ENCODE measurements at places on chromosomes 5 and 9.

GRCh38 chr5:132737982-132738681 lies 786 bp upstream of the KIF3A start:
- DNase-seq = no peak

DNA sequence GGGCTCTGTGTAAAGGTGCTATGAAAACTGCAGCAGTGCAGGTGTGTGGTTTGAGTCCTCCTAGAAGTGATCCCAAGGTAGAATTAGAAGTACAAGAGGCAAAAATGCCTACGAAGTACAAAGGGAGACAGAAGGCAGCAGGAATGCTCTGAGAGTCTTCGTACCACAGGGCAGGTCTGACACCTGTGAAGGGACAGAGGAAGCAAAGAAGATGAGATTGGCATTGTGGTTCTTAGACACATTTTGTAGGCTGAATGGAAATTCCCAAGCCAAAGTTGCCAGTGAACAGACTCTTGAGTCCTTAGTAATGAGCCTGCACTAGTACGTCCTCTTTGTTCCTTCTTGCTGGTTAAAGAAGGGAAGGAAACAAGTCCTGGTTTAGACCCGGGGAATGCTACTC lies 1.7 kb upstream of the LRRTM2 start:
- no peak for DNase-seq

DNA sequence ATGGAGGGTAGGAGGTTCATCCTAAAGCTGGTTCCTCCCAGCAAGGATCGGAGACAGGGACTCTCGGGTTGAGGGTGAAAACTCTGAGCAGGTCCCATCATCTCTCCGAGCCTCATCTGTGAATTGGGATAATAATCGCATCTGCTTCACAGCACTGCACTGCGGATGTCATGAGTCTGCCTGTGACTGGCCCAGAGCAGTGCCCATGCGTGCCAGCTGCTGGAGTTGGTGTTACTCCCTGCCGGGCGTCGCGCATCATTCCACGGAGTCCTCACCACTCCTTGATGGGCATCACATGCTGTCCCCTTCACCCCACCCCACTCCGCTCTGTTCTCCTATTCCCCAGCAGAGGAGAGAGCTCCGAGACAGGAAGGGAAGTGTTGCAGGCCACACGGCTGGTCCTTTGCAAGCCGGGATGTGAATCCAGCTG lies 35.1 kb upstream of the ORM1 start:
- peak; percentile 14 for DNase-seq

DNA sequence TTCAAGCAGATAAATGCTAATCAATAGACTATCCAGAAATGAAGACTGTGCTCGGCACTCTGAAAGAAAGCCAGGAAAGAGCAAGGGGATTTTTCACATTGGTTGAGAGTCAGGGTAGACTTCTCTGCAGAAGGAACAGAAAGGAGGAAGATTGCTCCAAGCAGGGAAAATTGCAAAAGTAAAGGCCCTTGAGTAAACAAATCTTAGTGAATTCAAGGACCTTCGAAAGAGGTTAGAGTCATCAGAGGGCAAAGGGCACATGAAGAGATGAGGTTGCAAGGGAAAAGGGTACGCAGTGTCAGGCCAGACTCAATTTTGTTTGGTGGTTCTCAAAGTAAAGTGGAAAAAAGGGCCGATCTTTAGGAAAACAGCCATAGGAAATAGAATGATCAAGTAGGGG lies 157.6 kb upstream of the RAI14 start:
- DNase-seq = no peak

DNA sequence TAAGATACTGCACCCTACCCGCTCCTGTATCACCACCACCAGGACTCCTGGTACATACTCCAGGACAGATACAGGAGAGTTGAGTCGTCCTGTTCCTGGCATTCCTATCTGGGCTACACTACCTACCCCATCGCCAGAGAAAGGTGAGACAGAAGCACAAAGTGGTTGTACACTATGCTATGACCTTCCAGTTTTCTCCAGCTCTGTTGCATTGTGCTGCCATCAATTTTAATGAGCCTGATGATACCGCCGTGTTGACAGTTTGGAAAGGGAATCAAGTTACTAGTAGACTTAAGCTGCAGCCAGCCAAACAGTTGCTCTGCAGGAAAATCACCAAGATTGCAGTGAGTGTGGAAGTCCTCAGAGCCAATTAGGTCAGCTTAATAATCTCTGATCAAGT lies 35.2 kb downstream of the ANP32B start:
- DNase-seq = no peak

DNA sequence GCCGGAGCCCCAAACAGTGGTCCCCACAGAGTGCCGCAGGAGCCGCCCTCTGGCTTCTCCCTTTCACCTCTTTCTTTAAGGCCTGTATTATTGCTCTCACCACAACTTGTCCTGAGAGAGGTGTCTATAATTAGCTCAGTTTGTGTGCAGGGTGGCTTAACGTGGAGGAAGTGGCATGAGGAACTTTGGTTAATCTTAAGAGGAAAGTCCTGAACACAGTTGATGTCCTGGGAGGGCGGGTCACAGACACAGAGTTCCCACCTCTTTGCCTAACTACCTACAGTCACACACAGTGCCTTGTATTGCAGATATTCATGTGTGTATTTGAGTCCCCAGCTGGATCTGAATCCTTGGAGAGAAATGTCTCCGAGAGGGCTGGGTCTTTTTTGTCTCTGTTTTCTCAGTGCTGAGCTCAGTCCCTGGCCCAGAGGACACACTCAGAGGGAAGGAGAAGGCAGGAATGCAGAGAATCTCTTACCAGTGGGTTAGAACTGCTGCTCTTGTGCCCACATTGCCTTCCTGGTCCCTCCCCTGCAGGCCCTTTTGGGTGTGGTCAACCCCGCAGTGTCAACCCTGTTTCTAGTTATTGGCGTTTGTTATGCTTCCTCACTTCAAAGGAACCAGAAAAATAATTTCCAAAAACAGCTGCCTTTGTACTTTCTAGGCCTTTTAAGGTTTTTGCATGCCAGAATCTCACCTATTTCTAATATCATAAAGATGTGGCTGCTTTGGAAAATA lies 392.5 kb downstream of the KDM4C start:
- no peak for DNase-seq

DNA sequence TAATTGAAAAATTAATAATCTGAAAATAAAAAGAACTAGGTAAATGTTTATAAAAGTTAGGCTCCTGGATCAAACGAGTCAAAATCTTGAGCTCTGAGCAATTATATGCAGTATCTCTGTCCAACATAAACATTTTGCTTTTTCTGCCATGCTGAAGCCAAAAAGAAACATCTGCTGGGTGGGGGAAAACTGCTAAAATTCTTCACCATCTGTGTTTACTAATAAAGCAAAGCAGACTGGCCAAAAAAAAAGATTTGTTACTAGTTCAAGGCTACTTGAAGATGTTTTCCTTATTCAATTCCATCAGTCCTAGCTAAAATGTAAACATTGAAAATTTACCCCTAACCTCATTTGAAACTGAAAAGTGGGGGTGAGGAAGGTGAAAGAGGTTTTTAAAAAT lies 29.7 kb downstream of the GTF3C4 start:
- DNase-seq = no peak

DNA sequence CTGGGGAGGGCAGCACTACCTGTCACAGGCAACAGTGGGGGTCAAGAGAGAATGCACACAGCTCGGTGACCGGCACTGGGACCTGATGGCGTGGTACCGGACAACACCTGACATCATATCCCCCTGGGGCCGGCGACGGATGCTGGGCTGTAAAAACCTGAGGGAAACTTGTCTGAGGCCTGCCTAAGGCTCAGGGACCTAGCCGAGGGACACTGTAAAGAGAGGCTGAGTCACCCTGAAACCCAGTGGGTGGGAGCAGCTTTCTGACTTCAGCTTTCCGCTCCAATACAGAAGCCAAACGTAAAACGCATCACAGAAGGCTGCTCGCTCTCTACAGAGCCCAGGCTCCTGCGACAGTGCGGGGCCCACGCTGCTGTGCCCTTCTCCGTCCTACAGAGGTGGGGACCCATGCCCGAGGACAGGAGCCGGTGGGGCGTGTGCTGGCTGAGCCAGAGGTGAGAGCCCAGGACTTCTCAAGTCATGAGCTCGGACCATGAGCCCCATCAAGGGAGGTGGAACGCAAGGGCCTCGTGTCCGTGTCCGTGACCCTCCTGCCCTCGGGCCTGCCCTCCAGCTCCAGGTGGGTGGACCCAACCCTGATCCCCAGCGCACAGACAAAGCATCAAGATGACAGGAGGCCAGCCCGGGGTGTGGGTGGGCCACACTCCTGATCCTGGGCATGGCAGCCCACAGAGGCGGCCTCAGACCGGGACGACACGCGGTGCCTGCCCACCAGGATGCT lies 5.3 kb downstream of the RALGDS start:
- DNase-seq = no peak

- no peak for DNase-seq
Observed at GRCh38 chr9:15738011-15738410, 185.2 kb downstream of the CCDC171 start.

- no peak for DNase-seq
Observed at GRCh38 chr5:97666783-97667182, 483.7 kb upstream of the RIOK2 start.

Data from glutamatergic neuron (in vitro differentiated cells).